ENCODE measurements at places on chromosomes 7 and 10.

- no peak for DNase-seq
These were observed 135.4 kb downstream of the DOCK4 start for GRCh38 chr7:112070674-112071256.

- DNase-seq = no peak
These were observed 79.2 kb downstream of the NUDCD3 start for GRCh38 chr7:44411306-44411705.

GRCh38 chr10:96260014-96260413, 11.4 kb downstream of the BLNK start:
- DNase-seq = no peak

- no peak for DNase-seq
These were observed 24.3 kb downstream of the SEM1 start for GRCh38 chr7:96685353-96685752.

DNA sequence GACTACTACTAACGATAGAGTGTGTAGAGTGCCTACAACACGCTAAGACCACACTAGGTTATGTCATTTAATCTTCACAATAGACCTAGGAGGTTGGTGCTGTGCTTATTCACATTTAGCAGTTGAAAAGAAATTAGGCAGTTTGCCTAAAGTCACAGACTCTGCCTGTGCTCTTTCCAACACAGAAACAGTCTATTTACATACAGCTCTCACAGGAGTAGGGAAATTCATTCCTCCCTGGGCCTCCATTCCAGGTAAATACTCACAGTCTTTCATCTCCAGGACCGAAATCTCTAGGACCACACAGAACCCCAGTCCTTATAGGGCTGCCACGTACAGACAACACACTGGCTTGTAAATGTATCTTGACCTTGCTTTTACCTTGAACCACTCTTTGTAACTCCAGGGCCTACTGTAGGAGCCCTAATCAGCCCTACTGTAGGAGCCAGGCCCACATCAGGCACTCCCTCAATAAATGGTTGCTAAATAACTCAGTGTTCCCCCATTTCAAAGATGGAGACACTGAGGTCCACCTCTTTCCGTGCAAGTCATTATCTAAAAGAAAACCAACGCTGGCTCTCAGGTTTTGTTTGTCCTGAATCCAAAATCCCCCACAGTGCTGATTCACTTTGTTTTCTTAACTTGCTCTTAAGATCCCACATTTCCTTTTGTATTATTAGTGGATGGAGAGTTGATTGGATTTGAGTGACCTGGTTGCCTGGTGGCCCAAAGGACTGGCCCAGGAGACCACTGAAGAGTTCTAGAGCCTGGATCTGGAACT, 146.9 kb downstream of the KCNMA1 start:
- DNase-seq = no peak

DNA sequence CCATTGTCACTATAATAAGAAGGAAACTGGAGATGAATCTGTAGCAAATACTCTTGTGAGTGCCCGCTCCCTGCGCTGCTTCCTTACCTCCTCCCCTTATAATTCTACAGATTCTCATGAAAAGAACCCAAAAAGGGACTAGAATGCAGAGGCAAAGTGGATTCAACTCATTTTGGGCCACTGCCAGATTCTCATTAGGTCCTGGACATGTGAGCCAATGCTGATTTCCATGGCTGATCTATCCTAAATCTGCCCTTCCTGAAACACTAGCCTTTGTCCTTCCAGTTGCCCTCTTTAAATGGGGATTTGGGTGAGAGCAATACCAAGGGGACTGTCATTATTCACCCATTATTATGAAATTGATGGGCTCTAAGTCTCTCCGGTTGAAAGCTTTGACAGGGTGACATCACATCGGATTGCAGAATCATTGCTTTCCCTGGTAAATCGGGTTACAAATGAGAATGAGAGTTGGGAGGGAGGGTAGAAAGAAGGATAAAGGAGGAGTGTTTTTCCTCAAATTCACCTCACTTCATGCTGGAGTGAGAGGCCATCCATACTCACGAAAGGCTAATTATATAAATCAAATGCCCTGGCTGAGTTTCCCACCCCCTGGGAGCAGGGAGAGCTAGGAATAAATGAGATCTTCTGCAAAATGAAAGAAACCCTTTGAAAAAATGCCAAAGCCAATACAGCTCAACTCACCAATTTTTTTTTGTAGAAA, 37.5 kb downstream of the PTN start:
- no peak for DNase-seq

GRCh38 chr7:120806669-120807068, 51.3 kb downstream of the TSPAN12 start:
- no peak for DNase-seq

DNA sequence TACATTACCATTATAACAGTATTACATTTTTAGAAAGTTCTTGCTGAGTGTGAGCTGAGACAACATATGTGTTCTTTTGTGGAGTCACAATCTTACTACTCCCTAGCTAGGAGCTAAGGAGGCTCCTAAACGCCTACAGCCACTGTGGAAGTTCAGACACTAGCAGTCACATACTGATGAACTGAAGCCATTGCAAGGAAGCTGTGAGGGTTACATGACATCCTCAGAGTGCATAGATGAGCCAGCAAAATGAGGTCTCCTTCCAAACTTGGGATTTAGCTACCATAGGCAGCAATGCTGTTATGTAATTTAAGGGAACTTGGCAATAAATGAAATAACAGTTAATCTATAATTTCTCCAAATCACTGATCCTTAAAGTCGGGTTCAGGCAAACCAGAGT, 10.8 kb upstream of the ST7 start:
- DNase-seq = no peak

DNA sequence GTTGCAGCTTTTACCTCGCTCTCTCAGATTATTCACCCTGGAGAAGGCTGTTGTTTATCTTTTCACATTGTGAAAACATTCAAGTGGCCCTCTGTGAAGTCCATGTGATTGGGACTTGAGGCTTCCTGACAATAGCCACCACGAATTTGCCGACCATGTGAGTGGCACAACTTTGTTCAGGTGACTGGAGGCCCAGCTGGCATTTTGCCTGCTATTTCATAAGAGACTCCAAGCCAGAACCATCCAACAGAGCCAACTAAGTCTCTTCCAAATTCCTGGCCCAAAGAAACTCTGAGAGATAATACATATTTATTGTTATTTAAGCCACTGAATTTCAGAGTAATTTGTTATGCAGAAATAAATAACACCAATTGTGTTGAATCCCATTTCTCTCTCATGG, 38.2 kb upstream of the CCSER2 start:
- no peak for DNase-seq

- no peak for DNase-seq
These were observed 34.5 kb upstream of the SLC18A3 start for GRCh38 chr10:49575489-49576072.

- DNase-seq = no peak
These were observed 33.7 kb downstream of the GRK5 start for GRCh38 chr10:119241066-119241465.

DNA sequence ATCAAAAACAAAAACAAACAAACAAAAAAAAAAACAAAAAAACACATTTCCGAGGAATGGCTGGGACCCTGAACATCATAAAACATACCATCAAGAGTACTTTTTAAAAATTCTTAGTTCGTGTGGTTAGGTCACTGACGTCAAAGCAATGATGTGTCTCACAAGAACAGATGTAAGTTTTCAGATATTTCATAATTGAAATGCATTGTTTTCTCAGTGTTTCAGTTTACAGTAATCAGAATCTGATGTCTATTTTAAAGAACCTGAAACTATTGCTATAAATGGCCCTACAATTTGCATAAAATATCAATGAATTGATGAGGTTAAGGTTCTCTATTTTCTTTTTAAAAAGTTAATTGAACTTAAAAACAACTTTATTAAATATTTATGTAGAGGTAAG, 103.7 kb upstream of the HGF start:
- DNase-seq = no peak

GRCh38 chr10:14118953-14119352, 211.8 kb downstream of the FRMD4A start:
- no peak for DNase-seq

- DNase-seq = no peak
These were observed 61.0 kb downstream of the MET start for GRCh38 chr7:116732788-116733694.

GRCh38 chr7:45020915-45021314, 20.9 kb downstream of the CCM2 start:
- DNase-seq = no peak

DNA sequence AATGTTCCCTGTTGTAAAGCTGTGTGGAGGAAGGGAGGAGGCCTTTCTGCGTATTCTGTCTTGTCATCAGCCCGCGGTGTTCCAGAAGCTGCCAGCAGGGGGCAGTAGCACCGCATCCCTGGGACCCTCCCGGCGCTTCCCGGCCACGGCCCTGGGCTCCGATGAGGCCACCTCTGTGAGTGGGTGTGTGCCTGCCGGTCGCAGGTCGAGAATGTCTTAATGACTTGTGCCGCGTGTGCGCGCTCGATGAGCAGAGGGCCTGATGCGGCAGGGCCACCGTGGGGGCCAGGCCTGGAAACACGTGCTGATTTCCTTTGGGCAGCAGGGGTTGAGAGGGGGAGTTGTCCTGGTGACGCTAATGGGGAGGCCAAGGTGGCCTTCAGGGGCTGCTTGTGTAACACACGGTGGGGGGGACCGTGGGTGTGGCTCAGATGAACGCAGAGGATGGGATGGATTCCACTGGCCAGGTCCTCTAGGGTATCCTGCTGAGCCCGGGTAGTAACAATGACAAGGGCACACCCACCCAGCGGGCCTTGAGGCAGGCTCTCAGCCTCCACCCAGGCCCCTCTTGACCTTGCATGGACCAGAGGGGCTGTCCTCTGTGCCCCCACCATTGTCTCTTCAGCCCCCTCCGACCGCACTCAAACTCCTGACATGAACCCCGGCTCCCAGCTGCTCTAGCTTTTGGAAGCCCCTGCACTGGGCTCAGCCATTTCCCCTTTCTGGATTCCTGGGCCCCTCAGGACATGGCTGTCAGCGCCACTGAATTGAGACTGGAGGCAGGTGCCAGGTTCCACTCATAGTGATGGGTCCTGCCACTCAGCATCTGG, 135.9 kb upstream of the PODXL start:
- DNase-seq = peak; percentile 39

- no peak for DNase-seq
These were observed 206.7 kb upstream of the PTPRZ1 start for GRCh38 chr7:121666306-121666705.

DNA sequence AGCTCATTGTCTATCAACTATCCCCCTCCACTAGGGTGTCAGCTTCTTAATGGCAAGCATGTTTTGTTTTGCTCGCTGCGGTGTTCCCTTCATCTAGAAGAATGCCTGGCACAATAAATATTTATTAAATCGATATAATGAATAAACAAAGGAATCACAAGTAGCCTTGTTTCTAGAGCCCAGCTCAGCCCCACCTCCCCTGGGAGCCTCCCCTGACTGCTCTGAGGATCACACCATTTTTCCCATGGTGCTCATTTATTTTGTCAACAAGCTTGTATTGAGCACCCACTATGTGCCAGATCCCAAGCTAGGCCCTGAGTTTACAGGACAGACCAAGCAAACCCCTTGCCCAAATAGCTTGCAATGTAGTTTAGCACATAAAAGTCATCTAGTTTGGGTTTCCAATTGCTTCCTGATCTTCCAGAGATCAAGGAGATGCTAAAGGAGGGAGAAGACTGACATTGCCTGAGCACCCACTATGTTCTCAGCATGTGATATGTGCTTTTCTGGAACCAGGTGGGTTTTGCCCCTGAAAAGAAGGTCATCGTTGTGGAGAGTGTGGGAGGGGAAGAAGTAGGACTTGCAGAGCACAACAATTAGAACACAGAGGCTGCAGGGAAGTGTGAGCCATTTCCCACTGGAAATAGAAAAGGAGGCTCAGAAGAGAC, 42.3 kb upstream of the GPAM start:
- no peak for DNase-seq

DNA sequence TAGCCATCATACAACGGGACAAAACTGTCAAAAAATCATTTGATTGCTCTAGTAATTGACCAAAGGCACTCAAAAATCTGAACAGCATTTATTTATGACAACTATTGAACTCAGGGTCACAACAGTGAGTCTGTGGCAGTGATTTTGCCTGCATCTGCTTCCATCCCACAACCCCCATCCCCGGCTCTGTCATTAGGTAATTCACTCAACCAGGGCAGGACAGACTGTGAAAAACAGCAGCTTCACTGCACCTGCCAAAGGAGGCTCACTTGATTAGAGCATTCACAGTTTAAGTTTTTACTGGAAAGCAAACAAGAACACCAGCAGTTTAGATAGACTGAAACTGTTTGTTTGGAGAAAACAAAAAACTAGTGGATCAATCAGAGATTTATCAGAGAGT, 22.2 kb downstream of the NRCAM start:
- no peak for DNase-seq

GRCh38 chr10:49133706-49134248, at the start of gene FAM170B:
TSS of gene FAM170B (minus strand) at chr10:49134021. CDS start at chr10:49133918, 103 bp downstream.
- no peak for DNase-seq

DNA sequence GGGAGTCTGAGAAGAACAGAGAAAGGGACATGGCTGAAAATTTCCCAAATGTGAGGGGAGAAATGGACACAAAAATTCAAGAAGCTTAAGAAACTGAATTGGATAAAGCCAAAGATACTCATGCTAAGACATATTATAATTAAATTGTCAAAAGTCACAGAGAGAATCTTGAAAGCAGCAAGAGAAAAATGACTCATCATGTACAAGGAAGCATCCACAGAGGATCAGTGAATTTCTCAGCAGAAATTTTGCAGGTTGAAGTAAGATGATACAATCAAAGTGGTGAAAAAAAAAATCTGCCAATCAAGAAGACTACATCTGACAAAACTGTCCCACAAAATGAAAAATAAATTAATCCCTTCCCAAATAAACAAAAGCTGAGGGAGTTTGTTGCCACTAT, 56.8 kb downstream of the MPP7 start:
- DNase-seq = no peak
